ENCODE measurements at places on chromosomes 3 and 15. TPM values are rescaled to one million over a fixed set of nuclear protein-coding genes. Genes with fewer than 3 reads are reported as not detected.

DNA sequence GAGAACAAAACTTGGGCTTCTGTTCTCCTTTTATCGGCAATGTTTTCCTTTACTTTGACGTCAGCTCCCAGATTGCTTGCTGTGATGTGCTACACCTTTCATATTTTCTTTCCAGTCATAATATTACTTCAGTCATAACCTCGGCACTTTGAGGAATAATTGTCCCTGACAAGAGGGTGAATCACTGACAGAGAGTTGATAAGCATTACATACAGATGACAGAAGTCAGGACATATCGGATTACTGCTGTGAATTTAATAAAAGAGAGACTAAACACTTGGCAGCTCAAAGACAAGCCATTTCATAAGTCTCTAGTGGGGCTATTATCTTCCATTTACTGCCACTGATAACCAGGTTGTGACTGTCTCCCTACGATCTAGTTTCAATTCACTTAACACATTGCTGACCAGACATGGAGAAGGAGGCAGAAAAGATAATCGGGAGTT is 362.1 kb upstream of the ARRDC4 start:
- DNase-seq: no peak

The NMB gene
- total RNA-seq: 4.1 TPM

- peak; percentile 1 for DNase-seq
Observed at GRCh38 chr3:110234831-110235230, 836.8 kb upstream of the NECTIN3 start.

The QTRT2 gene
- total RNA-seq: 23.7 TPM

GRCh38 chr3:159788291-159788690 is 200.3 kb upstream of the IL12A start:
- no peak for DNase-seq

DNA sequence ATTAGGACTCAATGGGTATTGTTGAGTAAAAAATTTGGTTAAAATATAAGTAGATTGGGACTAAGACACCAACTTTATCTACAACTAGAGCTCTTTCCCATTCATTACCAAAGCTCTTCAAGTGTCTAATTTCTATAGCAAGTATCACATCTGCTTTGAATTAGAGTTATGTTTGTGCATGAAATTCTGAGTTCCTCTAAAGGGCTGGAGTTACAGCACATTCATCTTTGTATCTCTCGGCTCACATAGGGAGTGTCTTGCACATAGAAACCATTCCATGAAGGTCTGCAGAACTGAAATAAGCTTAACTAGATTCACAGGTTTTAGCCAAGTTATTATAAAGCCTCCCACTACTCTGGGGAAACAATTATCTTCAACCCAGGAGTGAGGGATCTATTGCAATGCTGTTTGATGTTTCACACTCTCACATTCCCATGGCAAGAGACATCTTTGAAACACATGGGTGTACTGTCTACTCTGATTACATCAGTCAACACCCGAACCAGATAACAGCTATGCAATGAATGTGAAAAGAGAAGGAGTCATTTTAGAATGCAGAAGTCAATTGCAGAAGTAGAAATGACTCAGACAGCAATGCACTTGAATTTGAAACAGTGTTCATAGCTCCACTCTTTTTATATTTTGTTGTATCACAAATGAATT is 93.1 kb upstream of the KBTBD8 start:
- DNase-seq: no peak

DNA sequence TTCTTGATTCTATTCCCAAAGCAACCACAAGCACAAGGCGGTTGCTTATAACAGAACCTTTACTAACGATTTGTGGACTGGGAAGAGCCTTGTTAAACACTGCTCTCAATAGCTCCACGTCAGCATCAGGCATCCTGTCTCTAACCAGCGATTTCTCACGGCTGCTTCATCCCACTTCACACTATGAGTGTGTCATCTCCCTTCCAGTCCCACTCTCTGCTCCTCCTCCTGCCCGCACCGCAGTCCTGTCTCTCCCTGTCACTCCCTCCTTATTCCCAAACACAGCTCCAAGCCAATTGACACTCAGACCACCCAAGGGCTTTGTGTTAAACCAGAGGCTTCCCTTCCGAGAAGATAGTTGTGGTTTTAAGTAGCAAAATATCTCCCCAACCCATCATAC is 94.8 kb downstream of the ABHD5 start:
- no peak for DNase-seq
